Stimulated activated CD8-positive, alpha-beta memory T cell treated with anti-CD3 and anti-CD28 coated beads, Interleukin-4, amount 100 ng/mL, for 24 hours (primary cell): ENCODE measurements at places on chromosomes 6 and 20.

- DNase-seq, result no peak
Measured at GRCh38 chr20:36339646-36340592, 33.8 kb downstream of the DLGAP4 start.

GRCh38 chr6:88636871-88637270 is 326.5 kb downstream of the RNGTT start:
- DNase-seq, result no peak

- DNase-seq, result no peak
Measured at GRCh38 chr20:36824142-36824940, 50.8 kb upstream of the DSN1 start.

DNA sequence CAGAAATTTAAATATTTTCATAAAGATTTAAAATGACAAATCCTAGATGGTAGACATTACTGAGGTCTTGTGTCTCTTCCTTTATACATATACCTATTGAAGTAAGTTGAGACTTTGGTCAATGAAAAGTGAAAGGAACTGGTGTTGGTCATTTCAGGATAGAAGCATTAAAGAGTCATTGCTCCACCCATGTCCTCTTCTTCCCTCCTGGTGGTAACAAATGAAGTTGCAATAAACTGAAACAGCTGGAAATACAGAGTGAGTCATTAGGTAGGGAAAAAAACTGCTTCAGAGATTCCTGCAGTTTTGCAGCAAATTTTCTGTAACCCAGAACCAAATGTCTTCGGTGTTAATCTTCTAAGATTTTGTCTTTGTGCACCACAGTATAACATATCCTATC is 448.0 kb downstream of the EYS start:
- DNase-seq, result no peak

- DNase-seq, result no peak
Measured at GRCh38 chr6:5338177-5338960, 77.1 kb downstream of the FARS2 start.

DNA sequence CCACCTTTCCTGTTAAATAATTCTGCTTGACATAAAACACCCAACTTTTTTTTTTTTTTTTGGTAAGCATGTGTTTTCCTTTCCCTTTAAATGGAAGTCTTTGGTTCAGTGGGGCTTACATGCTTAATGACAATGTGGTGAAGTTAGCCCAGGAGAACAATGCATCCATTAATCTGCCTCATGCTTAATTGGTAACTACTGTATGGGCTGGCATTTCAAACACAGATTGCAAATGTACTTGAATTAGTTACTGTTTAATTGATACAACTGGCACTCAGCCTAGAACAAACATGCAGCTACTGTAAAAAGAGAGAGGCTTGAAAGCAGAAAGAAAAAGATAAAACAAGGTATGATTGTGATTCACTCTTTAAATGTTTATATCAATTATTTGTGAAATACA is 483.6 kb upstream of the NOX3 start:
- no peak for DNase-seq

DNA sequence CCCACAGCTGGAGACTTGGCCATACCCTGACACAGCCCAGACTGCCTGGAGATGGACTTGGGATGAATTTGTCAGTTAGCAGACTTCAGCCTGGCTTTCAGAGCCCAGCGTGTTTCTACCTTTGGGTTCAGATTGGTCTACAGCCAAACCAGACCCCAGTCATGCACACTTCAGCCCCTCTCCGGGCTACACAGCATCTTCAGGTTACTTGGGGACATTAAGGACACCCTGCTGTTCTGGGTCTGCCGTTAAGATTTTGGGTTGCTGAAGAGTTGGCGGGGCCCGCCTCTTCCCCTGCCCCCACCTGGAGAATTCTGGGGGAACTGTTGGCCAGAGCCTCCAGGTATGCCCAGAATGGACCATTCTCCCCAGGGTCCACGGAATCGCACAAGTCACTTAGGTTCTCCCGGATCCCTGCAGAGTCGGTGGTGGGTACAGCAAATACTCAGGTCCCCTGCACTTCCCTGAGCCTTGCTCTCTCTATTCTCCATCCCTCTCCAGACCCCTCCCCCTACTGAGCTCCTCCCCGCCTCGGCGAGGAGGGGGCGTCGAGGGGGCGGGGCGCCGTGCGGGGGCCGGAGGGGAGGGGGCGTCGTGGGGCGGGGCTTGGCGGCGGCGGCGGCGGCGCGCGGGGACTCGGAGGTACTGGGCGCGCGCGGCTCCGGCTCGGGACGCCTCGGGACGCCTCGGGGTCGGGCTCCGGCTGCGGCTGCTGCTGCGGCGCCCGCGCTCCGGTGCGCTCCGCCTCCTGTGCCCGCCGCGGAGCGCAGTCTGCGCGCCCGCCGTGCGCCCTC is at the start of gene PTK7:
Gene PTK7, plus strand, starts transcription at position 645 of the 794 bp plus-strand sequence. CDS start 175 bp downstream, outside the sequence.
- no peak for DNase-seq

DNA sequence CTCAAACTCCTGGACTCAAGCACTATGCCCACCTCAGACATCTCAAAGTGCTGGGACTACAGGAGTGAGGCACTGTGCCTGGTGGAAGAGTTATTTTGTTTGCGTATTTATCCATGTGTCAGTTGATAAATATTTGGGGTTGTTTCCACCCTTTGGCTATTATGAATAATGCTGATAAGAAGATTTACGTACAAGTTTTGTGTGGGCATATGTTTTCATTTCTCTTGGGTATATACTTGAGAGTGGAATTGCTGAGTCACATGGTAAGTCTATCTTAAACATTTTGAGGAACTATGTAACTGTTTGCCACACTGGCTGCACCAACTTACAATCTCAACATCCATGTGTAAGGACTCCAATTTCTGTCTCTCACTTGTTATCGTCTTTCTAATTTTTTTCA is 200.3 kb downstream of the RNGTT start:
- no peak for DNase-seq

DNA sequence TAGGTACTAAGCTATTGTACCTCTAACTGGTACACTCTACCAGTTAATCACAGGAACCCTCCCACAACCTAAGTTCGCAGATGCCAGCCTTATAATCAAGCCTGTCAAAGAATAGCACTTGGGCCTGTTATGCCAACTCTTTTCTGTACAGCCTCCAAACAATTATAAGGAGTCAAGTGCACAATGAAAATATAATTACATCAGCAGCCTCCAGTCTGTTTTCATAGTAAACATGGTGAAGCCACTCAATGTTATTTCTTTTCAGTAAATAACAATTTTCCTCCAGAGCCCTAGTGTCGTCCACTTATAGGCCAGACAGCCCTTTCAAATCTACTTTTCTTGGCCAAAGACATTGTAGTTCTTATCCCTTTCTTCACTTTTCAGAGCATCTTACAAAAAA is 82.7 kb upstream of the CARMIL1 start:
- DNase-seq, result no peak

DNA sequence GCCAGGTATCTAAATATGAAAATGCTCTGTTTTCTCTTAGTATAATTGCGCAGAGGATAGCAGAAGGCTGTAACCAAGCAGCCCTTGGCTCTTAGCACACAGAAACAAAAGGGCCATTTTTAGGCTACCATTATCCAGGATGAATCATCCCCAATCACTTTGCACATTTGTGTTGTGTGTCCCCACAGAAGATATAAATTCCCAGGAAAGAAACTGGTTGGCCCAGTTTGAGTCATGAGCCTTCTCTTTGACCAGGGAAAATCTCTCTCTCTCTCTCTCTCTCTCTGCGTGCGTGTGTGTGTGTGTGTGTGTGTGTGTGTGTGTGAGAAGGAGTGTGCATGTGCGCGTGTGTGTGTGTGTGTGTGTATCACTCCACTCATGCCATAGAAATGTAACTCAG is 178.5 kb downstream of the FRK start:
- DNase-seq, result no peak

- DNase-seq, result no peak
Measured at GRCh38 chr6:32397252-32397920, 9.6 kb downstream of the BTNL2 start.

GRCh38 chr6:157096522-157096921 is 226.8 kb downstream of the TMEM242 start:
- no peak for DNase-seq

DNA sequence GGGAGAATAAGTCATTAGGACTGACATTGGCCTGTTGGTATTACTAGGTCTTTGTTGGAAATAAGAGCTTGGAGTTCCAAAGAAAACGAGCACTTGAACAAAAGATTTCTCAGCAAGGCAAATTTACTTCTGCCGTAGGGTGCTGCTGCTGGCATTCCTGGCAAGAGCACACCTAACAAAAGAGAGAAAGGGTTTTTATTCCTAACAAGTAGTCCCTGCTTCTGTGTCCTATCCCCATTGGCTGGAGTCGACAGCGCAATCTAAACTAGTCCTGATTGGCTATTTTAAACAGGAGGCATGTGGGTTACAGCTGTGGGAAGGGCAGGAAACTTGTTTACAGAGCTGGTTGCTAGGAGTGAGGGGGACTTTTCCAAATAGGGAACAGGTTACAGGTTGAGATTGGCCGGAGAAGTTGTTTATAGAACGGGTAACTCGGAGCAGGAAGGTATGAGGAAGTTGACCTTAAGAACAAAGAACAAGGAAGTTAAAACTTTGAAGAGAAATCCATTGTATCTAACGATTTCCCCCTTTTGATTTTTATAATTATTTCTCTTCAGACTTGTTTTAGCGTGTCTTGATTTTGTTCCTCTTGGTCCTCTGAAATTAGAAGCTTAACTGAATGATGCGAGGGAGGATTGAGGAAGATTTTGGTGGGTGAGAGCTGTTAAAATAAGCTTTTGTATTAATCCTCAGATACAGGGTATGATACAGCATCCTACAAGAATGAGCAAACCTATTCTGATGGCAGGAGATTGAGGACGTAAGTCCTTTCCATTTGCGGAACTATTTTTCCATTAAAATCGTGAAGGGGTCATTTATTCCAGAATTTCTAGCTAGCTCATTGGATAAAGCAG is 3.4 kb upstream of the ZNFX1 start:
- DNase-seq, result no peak

- no peak for DNase-seq
Measured at GRCh38 chr6:139593081-139593480, 218.6 kb upstream of the CITED2 start.

DNA sequence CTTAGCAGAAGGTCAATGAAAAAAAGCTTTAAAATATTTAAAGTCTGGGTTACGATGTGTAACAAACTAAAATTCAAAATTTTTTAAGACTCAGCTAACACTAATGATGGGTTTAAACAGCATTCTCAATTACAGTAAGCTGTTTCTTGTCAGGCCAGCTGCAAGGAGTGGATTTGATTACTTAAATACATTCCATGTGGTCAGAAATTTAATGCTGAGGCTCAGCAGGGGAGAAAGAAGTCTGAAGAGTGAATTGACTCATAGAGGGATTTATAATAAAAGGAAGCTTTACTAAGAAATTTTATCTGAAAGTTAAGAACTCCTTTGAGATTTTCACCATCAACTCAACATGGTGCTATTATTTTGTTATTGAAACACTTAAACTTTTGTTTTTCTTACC is 398.6 kb downstream of the KHDRBS2 start:
- DNase-seq, result no peak

DNA sequence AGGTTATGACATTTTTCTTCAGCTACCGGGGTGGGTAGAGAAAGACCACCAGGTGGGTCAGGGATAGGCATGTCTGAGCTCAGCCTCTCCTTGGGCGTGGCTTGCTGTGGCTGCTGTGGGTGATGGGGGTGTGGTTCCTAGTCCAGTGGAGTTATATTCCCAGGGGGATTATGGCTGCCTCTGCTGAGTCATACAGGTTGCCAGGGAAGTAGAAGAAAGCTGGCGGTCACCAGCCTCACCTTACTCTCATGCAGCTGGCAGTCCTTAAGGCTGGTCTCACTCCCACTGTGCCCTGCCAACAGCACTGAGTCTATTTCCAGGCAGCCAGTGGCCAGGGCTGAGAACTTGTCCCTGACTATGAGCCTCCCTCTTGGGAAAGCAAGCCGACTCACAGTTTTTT is 130.0 kb downstream of the SCP2D1 start:
- no peak for DNase-seq

DNA sequence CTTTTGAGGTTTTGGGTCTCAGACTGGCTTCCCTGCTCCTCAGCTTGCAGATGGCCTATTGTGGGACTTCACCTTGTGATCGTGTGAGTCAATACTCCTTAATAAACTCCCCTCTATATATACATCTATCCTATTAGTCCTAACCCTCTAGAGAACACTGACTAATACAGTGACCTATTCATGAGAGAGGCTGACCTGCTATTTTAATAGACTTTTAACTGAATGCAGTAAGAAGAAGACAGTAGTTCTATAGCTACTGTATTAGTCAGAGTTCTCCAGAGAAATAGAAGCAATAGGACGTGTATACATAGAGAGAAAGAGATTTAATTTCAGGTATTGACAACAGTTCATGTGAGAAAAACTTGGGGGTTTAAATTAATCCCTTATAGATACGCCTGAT is 53.3 kb upstream of the SMLR1 start:
- no peak for DNase-seq

DNA sequence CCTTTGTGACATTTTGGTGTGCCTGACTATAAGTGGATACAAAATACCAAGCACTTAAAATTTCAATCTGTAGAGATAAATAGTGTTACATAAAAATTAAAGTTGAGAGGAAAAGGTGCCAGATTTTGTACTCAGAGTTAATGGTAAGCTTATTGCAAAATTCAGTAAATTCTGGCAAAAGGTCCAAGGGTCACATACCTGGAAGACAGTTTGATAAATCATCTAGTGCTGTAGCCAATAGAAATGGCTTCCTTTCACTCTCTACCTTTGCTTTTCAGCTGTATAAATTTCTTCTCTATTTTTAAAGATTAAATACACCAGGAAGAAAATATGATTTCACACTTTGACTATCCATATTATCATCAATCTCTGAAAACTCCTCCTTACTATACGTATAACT is 690.2 kb upstream of the NRSN1 start:
- DNase-seq, result no peak

- DNase-seq, result no peak
Measured at GRCh38 chr6:32202186-32202585, 9.7 kb upstream of the GPSM3 start.

- DNase-seq, result no peak
Measured at GRCh38 chr20:60050193-60050947, 92.1 kb downstream of the CDH26 start.

DNA sequence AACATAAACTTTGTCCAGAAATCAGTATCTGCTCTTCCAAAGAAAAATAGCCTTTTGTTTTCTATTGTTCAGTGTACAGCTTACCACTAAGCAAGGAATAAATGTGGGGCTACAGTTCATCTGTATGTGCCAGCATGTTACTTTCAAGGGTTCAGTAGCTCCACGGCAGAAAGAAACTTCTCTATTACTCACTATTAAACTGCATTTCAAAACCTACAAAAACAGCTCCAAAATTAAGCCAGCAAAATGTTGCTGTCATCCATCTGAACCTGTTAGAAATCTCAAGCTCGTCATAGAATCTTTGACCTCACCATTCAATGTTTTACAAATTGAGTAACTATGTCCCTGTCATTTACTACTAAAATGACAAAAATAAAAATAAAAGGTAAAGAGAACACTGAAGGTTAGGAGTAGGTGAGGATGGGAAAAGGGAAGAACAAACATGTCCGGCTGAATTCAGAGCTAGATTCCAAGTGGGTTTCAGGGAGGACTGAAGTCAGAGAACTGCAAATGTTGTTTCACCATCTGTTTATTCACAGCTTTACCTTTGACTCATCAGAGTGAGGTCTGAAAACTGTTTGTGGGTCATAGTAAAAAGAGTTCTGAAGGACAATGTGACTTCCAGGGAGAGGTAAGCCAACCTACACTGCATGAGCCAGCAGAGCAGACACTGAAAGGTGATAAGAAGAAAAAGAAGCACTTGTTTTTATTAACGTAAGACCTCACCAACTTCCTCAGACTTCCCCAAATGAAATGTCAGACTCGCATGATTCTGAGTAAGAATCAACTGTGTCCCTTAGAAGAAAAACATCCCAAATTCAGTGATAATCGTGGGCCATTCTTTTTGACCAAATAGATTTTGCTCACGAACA is 62.0 kb downstream of the ATXN1 start:
- DNase-seq, result no peak

GRCh38 chr6:65746302-65746701 is 39.3 kb upstream of the EYS start:
- DNase-seq, result no peak
